ENCODE measurements at places on chromosomes 4 and X. TPM values are rescaled to one million over a fixed set of nuclear protein-coding genes. Genes with fewer than 3 reads are reported as not detected.

GRCh38 chr4:15976456-15977447, 13.8 kb upstream of the FGFBP2 start:
- H3K36me3 ChIP-seq = no peaks in the 10 kb centered on the region
- DNase-seq = no peak
- no peak overlapping the region for H3K27ac ChIP-seq
- no peaks in the 10 kb centered on the region for H3K4me1 ChIP-seq

DNA sequence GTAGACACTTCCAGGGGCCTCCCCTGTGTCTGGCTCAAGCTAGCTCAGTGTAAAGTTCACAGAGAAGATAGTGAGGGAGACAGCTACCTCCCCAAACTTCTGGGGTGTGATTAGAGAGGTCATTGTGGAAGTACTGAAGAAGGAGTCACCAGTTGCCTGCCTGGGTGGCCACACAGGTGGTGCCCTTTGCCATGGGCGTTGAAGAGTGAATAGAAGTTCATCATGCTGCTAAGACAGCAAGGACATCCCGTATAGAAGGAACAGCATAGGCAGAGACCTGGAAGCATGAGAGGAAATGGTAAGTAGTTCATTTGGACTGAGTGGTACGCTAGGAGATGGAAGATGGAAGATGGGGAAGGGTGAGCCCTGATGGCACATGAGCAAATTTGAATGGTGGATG, 110.1 kb downstream of the PJA1 start:
- H3K36me3 ChIP-seq = no peaks in the 10 kb centered on the region
- H3K4me3 ChIP-seq = no peak overlapping the region
- no peaks in the 10 kb centered on the region for H3K27me3 ChIP-seq
- no peaks in the 10 kb centered on the region for H3K4me1 ChIP-seq

DNA sequence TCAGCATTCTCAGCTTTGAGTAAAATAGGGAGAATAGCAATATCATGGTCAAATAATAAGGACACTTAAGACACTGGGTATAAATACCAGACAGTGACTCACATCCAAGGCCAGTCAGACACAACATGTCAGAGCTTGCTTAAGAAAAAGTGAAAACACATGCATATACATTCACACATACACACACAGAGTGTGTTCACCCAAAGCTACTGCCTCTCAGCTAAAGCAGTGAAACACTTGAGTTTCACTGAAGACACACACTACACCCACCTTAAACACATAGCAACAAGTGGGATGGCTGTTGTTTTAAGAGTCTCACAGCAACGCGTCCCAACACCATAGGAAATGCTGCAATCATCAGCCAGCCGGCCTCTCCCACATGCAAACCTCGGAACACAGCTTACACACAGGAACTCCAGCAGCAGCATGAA, 14.4 kb downstream of the SHROOM4 start:
- no peak overlapping the region for H3K27ac ChIP-seq
- no peak for DNase-seq
- H3K4me1 ChIP-seq = no peaks in the 10 kb centered on the region

- no peak for DNase-seq
- no peak overlapping the region for H3K4me3 ChIP-seq
- H3K27ac ChIP-seq = no peak overlapping the region
- no peaks in the 10 kb centered on the region for H3K27me3 ChIP-seq
Observed at GRCh38 chr4:73237044-73237443, 21.6 kb downstream of the ANKRD17 start.

DNA sequence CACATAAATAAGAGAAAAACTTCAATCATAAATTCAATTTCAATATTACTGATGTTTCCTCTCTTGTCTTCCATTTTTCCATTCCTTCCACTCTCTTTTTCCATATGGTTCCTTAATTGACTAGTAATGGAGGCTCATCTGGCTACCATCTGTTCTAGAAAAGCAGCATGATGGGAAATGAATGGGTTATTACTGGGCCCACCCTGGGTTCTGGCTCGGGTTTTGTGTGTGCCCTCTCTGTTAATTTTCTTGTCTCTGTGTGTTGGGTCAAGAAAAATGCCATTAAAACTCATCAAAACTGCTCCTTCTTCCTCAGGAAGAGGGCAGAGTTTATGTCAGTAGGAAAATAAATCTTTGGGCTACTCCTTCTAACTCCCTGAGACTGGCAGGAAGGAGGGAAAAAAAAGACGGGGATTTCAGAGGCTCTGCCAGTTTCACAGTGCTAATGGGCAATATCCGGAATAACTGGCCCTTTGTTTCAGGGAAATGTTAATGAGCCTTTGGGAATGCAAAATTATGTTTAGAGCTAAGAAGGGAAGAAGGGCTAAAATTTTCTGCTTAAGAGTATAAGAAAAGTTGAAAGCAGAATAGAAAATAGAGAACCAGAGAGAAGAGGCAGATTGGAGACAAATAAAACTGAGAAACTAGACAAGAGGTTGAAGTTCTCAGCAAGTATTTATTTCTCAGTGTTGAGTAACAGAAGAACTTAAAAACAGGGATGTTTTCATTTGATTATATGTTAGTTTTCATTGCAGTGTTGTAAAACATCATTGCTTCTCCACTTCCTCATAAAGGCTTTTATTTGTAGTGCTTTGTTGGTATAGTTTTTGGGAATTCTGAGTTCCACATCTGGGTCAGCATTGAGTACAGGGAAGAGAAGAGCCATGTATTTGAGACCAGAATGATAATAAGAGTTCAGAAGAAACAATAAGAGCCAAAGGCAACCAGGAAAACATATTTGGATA, 19.7 kb downstream of the GABRB1 start:
- no peaks in the 10 kb centered on the region for H3K4me1 ChIP-seq
- H3K27ac ChIP-seq = no peak overlapping the region
- DNase-seq = no peak
- H3K36me3 ChIP-seq = no peaks in the 10 kb centered on the region
- H3K4me3 ChIP-seq = no peak overlapping the region

DNA sequence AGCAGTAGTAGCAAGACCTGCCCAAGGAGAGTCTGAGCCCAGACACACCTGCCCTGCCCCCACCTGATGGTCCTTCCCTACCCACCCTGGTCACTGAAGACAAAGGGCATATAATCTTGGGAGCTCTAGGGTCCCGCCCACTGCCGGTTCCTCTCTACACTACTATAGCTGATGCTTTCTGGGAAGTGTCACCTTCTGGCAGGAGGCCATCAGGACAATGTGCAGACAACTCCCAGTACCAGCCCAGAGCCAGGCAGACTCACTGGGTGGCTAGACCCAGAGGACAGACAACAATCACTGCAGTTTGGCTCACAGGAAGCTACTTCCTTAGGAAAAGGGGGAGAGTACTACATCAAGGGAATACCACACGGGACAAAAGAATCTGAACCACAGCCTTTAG, 312.7 kb downstream of the SPRY1 start:
- no peak overlapping the region for H3K27ac ChIP-seq
- H3K4me3 ChIP-seq = no peak overlapping the region
- no peaks in the 10 kb centered on the region for H3K27me3 ChIP-seq
- no peaks in the 10 kb centered on the region for H3K36me3 ChIP-seq
- DNase-seq = no peak
- 0 out of 2 replicates have a peak, but pooled peaks cover 10% of the 10 kb centered on the region for H3K4me1 ChIP-seq

DNA sequence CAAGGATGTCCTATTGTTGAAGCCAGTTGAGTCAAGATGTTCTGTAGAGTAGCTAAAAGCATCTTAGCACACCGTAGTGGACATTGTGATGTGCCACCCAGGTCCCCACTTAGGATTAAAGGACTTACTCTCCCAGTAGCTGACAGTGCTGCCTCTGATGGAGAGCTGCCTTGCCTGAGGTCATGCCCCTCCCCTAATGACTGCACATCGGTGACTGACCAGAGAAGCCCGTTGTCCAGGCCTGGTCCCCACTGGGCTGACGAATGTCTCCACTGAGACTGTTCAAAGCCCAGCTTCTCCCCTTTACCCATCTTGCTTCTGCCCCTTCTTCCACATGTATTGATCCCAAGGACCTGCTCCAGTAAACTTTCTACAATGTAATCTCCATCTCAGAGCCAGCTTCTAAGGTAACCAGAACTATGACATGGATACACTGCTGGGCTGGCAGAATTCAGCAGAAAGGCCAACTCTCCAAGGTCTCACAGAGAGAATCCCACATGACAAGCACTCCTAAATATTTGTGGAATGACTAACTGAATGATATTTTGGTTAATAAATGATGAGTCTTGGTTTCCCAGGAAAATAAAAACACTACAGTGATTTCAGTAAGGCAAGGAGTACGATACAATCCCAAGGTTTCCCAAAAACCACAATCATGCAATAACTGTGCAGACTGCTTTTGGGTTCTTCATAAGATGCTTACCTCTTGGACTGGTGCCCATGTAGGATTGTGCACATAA, 82.4 kb upstream of the TMEM150C start:
- H3K27ac ChIP-seq = no peak overlapping the region
- no peaks in the 10 kb centered on the region for H3K4me1 ChIP-seq
- H3K36me3 ChIP-seq = no peaks in the 10 kb centered on the region
- DNase-seq = no peak
- H3K27me3 ChIP-seq = no peaks in the 10 kb centered on the region

DNA sequence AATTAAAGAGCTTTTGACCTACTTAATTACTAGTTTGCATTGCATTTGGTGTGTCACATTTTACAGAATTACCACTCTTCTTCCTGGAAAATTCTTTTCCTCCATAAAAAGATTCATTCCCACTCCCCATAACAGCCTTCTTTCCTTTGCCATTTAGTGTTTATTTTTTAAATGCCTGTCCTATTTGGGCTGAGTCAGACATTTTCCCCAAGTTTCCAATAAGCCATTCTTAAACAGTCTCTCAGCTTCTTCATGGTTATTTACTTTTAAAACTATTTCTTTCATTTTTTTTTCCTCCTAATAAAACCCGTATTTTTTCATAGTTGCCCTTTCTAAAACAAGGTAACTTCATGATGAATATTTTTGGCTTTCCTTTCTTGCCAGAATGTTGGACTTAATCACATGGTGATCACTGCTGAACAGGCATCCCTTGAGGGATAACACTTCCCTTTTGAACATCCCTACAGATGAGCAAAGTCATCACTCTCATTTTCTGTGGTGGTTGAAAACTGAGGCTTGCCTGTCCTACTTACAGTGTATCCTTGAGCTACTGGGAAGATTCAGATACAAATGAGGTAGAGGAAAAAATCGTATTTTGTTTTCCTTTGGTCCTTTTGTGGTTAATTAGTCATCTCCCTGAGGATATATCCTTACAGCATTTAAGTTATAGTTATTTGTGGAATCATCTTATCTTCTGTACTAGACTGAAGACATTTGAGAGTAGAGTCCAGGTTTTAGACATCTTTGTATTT, 520.5 kb upstream of the NR3C2 start:
- no peak for DNase-seq
- no peaks in the 10 kb centered on the region for H3K4me1 ChIP-seq
- H3K36me3 ChIP-seq = no peaks in the 10 kb centered on the region
- H3K27ac ChIP-seq = no peak overlapping the region
- no peak overlapping the region for H3K4me3 ChIP-seq

- no peaks in the 10 kb centered on the region for H3K27me3 ChIP-seq
- H3K4me1 ChIP-seq = no peaks in the 10 kb centered on the region
- H3K36me3 ChIP-seq = no peaks in the 10 kb centered on the region
Observed at GRCh38 chrX:36581030-36581429, 427.1 kb upstream of the FAM47C start.

DNA sequence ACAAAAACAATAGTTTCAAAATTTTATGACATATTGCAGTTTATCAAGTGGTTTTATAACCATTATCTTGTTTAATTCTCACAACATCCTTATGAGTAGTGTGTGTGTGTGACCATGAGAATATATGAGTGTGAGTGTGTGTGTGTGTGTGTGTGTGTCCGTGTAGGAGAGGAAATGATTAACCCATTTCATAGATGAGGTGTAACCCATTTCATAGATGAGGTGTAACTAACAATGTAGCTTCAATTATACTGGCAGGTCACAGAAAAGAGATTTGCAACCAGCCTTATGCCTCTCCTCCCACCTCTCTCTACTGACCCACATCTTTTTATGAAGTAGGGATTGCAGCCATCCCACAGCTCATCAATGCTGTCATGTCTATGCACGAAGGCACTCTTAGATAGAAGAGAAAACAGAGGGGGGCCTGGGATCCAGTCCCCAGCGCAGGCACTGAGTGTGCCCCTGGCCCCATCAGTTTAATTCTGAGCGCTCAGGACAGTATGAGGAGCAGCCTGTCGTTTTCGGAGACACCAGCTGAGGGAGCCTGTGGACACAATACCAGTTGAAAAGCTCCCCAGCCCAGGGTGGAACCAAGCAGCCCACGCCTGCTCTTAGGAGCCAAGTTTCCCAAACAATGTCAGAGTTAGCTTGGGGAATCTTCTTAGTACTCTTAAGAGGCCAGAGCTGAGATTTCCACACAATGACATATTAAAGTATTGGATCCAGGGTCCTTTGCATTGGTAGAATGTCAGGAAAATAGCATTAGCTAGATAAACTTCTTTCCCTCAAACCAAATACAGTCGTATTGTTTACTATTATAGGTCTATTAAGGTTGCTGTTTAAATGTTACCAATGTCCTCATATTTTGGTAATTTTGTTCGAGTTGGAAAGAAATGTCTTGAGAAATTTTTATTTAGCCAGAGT, 88.6 kb downstream of the PALLD start:
- H3K4me3 ChIP-seq = no peak overlapping the region
- H3K27ac ChIP-seq = peak overlapping the region; percentile 98
- H3K36me3 ChIP-seq = no peaks in the 10 kb centered on the region
- no peaks in the 10 kb centered on the region for H3K27me3 ChIP-seq

GRCh38 chr4:151753056-151753455, 7.8 kb downstream of the GATB start:
- DNase-seq = peak; percentile 11
- H3K4me3 ChIP-seq = no peak overlapping the region
- no peaks in the 10 kb centered on the region for H3K4me1 ChIP-seq
- H3K27ac ChIP-seq = no peak overlapping the region

- no peaks in the 10 kb centered on the region for H3K27me3 ChIP-seq
- peak; percentile 35 for DNase-seq
- H3K36me3 ChIP-seq = no peaks in the 10 kb centered on the region
- H3K4me3 ChIP-seq = no peak overlapping the region
- no peak overlapping the region for H3K27ac ChIP-seq
Observed at GRCh38 chrX:7570432-7571029, 272.4 kb upstream of the VCX start.

GRCh38 chrX:76862509-76862908, 435.0 kb downstream of the MAGEE1 start:
- no peak overlapping the region for H3K4me3 ChIP-seq
- no peaks in the 10 kb centered on the region for H3K27me3 ChIP-seq
- DNase-seq = no peak
- H3K27ac ChIP-seq = no peak overlapping the region

Gene TMEM187
- 30.8 TPM for total RNA-seq

Gene ADGRA3
- 51.6 TPM for total RNA-seq

Gene CLDN34
- total RNA-seq = not detected

Gene BBS7
- 21.4 TPM for total RNA-seq

Gene GPR50
- not detected for total RNA-seq

Gene TREX2
- 2.0 TPM for total RNA-seq

Gene SPANXA2
- total RNA-seq = 4.7 TPM

Gene TMSB15C
- not detected for total RNA-seq

Gene USP27X
- total RNA-seq = 1.3 TPM

Gene DHRSX
- 13.2 TPM for total RNA-seq
